ENCODE measurements at places on chromosomes 1 and 21.
A peak's percentile ranks its signal among the peaks of the same experiment; 100 is the strongest.

GRCh38 chr21:31446226-31446855, 102.3 kb upstream of the TIAM1 start:
- DNase-seq: no peak

- no peak for DNase-seq
Observed at GRCh38 chr1:111778066-111778465, 22.4 kb downstream of the DDX20 start.

DNA sequence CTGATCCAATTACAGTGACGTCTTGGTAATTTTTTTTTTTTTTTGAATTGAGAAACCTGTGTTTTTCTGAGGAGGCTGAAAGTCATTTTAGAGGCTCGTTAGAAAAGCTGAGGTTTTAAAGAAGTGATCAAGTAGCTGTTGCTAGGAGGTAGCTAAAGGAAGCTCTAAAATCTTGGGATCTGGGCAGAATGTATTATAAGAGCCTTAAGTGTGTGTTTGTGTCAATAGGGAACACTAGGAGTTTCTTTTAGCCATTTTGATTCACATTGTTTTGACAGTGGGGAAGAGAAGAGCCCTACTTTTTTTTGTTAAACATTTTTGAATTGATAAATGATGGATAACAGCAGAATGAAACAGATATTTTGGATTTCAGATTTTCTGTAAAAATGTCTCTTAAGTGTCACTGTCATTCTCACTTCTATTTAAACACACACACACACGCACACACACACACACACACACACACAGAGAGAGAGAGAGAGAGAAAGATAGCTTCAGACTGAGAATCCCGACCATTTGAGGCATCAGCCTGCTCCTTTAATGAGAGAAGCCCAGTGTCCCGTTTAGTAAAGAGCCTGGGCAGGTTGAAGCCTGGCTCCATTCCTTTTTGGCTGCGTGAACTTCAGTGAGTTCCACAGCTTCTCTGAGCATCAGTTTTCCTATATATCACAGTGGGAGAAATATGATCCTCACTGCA, 79.1 kb upstream of the GPR88 start:
- DNase-seq: no peak

DNA sequence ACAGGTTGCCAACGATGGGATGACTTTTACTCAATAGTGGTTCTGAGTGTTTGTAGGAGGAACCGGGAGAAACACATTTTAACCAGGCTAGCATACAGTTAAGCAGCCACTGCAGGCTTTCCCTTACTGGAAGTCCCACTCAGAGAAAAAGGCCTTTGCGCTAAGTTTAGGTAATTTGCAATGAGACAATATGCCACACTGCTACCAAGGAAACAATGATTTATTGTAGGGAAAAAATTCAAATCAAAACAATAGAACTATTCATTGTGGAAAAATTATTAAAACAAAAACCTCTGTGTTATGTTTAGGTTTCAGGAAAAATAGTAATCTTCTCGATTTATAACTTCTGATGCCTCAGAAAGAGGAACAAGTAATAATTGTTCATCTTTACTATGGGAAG, 51.4 kb upstream of the CR2 start:
- DNase-seq: no peak

GRCh38 chr1:229152311-229152710, 118.6 kb upstream of the RAB4A start:
- DNase-seq: no peak

DNA sequence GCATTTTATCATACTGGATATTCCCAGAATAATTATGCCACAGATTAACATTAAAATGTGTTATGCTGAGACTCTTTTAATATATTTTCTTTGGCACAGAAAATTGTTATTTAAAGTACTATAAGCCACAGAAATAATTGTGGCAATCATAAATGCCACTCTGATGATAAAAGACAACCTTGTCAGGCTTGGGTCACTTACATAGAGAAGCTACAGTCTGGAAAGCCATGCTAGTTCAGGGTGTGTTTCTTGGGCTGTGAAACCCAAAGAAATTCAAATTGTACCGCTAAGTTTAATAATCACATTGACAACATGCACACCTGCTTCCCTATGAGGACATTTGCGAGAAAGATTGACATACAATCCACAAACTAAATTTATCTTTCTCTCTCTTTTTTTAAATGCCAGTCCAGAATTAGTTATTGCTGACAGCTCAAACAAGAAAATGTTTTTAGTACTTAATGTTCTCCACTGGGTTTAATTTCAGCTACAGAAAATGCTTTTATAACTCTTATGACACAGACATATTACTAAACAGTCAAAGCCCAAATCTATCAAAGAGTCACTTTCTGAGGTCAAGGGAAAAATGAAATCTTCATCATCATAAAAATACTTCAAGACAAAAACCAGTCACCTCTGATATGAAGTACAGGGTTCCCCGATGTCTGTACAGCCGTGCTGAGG, 38.7 kb downstream of the TTC13 start:
- DNase-seq: no peak

DNA sequence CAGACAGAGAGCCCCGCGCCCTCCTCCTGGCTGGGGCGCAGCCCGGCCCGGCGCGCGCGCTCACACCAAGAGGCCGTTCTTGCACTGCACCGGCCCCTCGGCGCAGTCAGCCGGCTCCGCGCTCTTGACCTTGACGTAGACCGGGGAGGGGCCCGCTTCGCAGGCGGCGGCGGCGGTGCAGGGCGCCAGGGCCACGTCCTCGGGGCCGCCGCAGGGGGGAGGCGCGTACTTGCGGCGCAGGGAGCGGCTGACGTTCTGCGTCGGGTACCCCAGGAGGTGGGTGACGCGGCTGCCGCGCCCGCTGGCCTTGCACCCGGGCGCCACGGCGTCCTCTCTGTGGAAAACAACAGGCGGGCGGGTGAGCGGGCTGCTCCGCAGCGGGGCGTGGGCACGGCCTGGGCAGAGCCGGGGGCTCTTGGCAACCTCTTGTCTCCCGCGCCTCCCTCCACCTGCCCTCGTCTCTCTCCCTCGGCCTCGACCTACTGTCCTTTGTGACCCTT, 7.7 kb downstream of the VSIG8 start:
- peak; percentile 56 for DNase-seq

DNA sequence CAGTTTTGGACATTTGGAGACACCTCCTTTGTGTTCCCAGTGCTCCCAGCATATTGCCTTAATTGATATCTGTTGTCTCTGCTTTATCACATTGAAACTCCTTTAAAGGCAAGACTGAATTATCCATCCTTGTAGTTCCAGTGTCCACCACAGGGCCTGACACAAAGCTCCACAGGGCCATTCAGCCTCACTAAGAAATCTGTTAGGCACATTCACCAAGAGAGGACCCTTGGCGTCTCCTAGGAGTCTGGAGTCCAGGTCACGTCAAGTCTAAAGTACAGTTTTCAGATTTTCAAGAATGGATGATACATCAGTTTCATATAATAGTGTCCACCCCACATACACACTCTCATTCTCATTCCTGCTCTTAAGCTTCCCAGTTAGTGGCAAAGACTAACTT, 4.8 kb downstream of the ACP6 start:
- DNase-seq: peak; percentile 19

DNA sequence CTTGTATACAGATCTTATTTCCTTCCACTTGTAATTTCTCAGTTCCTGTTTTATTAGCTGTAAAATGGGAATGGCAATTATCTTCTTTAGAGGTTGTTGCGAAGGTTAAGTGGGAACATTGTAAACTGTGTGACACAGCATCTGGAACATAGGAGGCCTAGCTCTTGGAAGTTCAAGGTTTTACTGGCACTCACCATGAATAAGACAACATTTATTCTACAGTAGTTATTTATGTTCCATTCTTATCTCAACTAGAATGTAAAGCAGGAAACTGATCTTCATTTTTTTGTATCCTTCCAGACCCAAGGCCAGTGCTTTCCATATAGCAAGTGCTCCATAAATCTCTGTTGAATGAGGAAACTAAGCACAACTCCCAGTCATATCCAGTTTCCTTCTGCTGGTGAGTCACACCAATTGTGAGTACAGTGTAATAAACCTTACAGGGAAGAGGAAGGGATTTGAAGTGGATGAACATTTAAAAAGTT, 1.4 kb downstream of the BCL10 start:
- no peak for DNase-seq

DNA sequence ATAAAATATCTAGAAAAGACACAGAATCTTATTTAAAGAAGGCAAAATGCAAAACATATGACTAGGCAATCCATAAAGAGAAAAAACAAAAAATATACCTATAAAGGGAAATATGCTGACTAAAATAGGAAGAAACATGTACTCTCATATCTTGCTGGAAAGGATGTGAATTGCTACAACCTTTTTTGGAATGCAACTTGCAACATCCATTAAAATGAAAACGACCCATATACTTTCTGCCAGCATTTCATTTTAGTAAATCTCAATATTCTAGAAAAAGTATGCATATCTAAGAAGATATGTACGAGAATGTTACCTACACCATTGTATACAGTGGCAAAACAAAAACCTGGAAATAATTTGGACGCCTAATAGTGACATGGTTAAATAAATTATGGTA, 56.6 kb downstream of the EDEM3 start:
- DNase-seq: no peak

GRCh38 chr21:45326169-45326851, 38.6 kb upstream of the POFUT2 start:
- DNase-seq: no peak

DNA sequence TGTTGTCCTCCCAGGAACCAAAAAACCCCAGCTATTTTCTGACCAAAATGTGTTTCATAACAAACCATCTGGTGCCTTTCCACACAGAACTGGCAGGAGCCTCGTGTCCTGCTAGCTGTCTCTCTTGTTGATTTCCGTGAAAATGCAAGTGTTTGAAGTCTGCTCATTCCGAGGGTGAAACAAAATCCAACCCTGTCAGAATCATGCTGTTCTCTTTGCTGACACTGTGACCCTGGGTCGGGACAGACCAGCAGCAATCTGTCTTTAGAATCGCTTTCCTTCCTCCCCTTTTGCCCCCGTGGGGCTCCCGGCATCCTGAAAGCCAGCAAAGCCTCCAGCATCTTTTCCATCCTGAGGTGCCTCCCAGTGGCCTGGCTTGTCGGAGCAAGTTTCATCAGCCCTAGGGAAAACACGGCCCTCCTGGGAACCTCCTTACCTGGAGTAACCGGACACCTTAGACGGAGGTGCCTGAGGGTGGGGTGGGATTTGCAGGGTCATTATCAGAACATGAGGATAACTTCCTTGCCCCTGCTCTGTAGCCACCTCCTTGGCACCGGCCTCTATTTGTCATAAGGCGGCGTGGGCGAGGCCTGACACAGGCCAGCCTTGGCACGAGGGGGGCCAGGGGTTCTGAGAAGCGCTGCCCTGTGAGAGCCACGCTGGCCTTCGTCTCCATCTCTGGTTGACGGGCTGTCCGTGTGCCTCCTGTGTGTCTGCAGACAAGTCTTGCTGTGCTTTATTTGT, 24.9 kb downstream of the LDLRAP1 start:
- DNase-seq: peak; percentile 78

DNA sequence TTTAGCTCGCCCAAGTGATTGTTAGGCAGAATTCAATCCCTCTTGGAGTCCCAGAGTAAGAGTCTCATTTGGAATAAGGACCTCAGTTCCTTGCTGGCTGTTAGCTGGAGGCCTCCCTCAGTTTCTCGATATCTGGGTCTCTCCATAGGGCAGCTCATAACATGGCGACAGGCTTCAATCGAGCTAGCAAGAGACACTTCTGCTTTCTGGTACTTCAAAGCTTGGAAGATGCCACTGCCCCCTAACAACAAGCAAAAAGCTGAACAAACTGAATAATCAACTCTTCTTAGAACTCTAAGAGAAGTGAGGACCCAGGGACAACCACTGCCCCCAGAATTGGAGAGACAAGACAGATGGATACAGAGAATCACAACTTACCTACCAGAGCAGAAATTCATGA, 86.2 kb downstream of the TEX35 start:
- DNase-seq: no peak
